ENCODE measurements at places on chromosomes 16 and 17.

- H3K36me3 ChIP-seq: no peaks in the 10 kb centered on the region
- peak; percentile 48 for DNase-seq
- peaks cover 10% of the 10 kb centered on the region for H3K27me3 ChIP-seq
- no peak overlapping the region for H3K4me3 ChIP-seq
- H3K4me1 ChIP-seq: peaks cover 11% of the 10 kb centered on the region
These were observed 18.0 kb upstream of the ASGR2 start for GRCh38 chr17:7132511-7133094.

- DNase-seq: no peak
- peaks cover 26% of the 10 kb centered on the region for H3K27me3 ChIP-seq
- no peaks in the 10 kb centered on the region for H3K36me3 ChIP-seq
- no peak overlapping the region for H3K4me3 ChIP-seq
These were observed 81.9 kb downstream of the USP22 start for GRCh38 chr17:20960871-20961270.

DNA sequence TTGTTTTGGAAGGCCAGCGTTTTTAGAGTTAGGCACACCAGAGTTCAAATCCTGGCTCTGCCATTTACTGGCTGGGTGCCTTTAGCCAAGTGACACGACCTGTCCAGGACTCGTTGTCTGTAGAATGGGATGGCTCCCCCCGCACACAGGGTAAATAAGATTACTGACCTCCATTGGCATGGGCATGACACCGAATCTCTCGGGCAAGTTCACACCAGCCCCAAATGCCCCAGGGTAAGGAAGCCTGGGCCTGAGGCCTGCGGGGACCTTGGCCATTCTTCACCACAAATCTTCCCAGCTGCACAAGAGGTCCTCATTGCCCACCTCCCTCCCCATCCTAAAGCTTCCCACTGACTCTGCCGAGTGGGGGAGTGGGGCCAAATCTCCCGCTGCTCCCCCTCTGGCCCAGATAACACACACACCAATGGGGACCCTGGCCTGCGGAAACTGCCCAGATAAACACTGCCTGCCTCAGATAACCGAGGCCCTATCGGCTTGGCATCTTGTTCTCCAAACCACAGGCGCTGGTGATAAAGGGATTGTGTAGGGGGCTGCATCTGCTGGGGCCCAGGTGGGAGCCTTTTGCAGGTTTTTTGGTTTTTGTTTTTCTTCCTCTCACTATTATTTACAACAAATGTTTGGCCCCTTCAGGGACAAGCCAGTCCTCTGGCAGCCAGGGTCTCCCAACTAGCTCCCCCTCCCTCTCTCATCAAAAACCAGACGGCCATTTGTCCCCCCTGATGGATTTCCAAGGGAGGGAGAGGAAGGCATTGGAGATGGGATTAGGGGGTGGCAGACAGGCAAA is 75.0 kb upstream of the LHX1 start:
- H3K27me3 ChIP-seq: peaks cover 10% of the 10 kb centered on the region
- H3K4me1 ChIP-seq: no peaks in the 10 kb centered on the region
- no peak overlapping the region for H3K4me3 ChIP-seq
- no peaks in the 10 kb centered on the region for H3K36me3 ChIP-seq
- DNase-seq: no peak

DNA sequence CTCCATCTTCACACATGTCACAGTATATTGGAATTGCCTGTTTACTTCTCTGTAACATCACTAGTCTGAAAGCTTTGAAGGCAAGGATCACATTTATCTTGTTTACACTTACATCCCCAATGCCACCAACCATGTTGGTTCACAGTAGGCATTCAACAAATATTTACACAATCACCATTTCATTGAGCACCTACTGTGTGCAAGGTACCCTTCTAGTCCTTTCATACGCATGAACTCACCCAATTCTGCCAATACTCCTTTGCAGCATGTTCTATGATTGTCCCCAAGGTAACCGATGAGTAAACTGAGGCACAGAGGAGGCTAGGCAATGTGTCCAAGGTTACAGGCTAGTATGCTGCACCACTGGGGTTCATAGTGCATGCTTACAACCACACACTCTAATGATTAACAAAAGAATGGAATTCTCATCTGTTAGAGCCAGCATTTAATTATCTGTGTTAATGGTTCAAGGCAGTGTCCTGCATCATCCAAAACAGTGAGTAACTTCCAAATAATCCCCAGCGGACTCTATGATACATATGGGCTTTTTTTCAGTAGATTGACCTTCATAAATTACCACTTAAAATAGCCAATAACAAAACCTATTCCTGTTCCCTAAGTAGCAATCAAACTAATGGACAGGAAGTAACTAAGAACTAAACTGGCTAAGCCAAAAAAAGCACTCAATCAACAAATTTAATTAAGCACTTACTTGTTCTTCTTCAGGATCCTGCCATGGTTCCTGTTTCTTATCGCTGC is 364.5 kb upstream of the XYLT1 start:
- H3K4me1 ChIP-seq: no peaks in the 10 kb centered on the region
- H3K27ac ChIP-seq: no peak overlapping the region
- no peak overlapping the region for H3K4me3 ChIP-seq

DNA sequence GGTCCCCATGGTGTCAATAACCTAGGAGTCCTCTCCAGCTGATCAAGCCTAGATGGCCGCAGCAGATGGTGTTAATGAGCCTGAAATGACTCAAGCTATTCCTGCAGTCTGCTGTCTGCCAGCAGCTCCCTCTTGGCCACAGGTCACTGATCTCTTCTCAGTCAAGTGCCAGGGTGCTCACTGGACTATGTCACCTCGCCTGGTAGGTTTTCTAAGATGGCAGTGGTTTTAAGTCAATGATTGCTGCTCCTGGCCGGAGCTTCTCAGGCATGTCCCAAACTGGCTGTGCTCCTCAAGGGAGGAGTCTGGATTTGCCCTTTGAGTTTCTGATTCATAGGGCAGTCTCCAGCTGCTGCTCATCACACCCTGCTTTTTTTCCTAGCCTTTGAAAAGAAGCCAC is 58.6 kb upstream of the SHISA6 start:
- H3K27me3 ChIP-seq: no peaks in the 10 kb centered on the region
- H3K4me1 ChIP-seq: no peaks in the 10 kb centered on the region
- H3K4me3 ChIP-seq: no peak overlapping the region
- no peaks in the 10 kb centered on the region for H3K36me3 ChIP-seq
- no peak overlapping the region for H3K27ac ChIP-seq

GRCh38 chr17:3907483-3908216 is 8.6 kb downstream of the P2RX1 start:
- DNase-seq: no peak
- no peaks in the 10 kb centered on the region for H3K36me3 ChIP-seq
- peaks cover 21% of the 10 kb centered on the region for H3K4me1 ChIP-seq
- H3K27me3 ChIP-seq: no peaks in the 10 kb centered on the region
- no peak overlapping the region for H3K27ac ChIP-seq

DNA sequence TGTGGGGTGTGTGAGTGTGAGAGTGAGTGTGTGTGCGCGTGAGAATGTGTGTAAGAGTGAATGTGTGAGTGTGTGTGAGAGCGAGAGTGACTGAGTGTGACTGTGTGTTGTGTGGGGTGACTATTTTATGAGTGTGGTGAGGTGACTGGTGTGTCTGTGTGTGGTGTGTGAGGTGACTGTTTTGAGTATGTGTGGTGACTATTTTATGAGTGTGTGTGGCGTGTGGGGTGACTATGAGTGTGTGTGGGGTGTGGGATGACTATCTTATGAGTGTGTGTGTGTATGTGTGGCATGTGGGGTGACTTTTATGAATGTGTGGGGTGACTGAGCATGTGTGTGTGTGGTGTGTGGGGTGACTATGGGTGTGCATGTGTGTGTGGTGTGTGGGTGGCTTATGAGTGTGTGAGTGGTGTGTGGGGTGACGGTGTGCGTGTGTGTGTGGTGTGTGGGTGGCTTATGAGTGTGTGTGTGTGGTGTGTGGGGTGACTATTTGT is 152.9 kb upstream of the PLCG2 start:
- H3K4me3 ChIP-seq: no peak overlapping the region
- H3K27ac ChIP-seq: no peak overlapping the region
- no peak for DNase-seq
- H3K4me1 ChIP-seq: peaks cover 37% of the 10 kb centered on the region
- H3K27me3 ChIP-seq: no peaks in the 10 kb centered on the region
- H3K36me3 ChIP-seq: peaks cover 8% of the 10 kb centered on the region

DNA sequence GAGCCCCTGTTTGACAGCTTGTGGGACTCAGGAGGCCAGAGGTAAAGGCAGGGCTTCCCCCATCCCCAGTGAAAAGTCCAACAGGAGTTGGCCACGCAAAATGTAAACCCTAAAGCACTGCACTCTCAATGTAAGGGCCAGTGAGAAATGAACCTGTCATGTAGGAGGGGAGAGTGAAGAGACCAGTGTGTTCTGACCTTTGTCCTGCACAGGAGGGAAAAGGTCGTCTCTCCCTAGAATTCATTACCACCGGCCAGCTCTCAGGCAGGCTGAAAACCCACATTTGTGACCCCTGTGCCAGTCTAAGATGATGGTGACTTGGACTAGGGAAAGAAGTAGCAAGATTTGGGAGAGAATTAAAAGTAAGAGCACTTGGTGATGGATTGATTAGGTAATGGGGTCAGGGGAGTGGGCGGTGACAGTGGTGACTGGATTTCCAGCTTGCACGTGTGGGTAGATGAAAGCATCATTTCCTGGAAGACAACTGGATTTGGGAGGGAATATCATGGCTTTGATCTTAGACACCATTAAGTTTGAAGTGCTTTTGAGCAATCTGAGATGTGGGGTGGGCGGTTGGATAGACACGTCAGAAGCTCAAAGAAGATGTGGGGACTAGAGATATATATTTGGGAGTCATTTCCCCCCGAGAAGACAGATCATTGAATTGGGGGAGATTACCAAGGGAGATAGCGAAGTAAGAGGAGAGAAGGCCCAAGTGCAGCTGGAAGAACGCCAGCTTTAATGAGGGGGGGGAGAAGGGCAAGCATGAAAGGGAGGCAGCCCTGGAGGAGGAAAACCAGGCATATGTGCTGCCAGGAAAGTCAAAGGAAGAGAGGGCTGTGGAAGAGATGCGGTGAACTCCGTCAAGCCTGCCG is 119.5 kb downstream of the NTN1 start:
- H3K27me3 ChIP-seq: no peaks in the 10 kb centered on the region
- no peak overlapping the region for H3K4me3 ChIP-seq
- no peak for DNase-seq
- no peaks in the 10 kb centered on the region for H3K4me1 ChIP-seq
- H3K36me3 ChIP-seq: no peaks in the 10 kb centered on the region
- H3K27ac ChIP-seq: no peak overlapping the region

GRCh38 chr16:57788252-57788841 is 13.9 kb downstream of the KIFC3 start:
- DNase-seq: no peak
- H3K4me3 ChIP-seq: no peak overlapping the region
- no peak overlapping the region for H3K27ac ChIP-seq

- peaks cover 18% of the 10 kb centered on the region for H3K27me3 ChIP-seq
- no peak overlapping the region for H3K4me3 ChIP-seq
- peaks cover 4% of the 10 kb centered on the region for H3K4me1 ChIP-seq
- H3K27ac ChIP-seq: no peak overlapping the region
These were observed 4.7 kb upstream of the PLCG2 start for GRCh38 chr16:81774348-81774747.

- no peaks in the 10 kb centered on the region for H3K27me3 ChIP-seq
- peak overlapping the region; percentile 83 for H3K27ac ChIP-seq
- H3K36me3 ChIP-seq: peaks cover 33% of the 10 kb centered on the region
- H3K4me3 ChIP-seq: peak overlapping the region; percentile 85
These were observed 715 bp downstream of the TLCD3A start for GRCh38 chr17:732902-733720.

DNA sequence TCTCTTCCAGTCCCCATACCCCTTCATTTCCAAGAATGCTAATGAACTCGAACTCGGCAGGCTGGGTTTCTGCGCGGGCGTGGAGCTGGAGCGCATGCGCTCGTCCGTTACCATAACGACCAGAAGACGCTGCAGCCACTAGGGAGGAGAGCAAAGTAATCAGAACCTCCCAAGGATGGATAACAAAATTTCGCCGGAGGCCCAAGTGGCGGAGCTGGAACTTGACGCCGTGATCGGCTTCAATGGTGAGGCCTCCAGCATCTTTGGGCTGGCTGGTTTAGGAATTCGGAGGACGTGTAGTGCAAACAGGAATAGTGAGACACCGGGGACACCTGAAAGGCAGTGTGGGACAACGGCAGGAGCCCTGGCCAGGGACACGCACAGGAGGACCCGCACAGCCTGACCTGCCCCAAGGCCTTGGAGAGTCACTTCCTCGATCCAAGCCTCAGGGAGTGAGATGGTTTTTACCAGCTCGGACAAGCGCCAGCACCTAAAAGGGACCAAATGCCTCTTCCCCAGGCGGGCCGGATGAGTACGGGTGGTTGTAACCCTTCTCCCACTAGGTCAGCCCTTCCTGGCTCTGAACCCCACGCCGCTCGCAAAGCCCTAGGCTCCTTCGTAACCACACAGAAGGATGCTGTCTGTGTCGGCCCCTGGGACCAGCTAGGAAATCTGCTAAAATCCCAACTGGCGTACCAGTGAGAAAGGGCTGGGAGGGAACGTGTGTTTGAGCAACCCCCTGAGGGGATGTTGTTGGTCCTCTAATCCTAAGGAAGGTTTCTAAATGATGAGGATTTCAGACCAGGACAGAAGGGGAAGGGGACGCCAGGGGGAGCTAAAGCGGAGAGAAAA is at the start of gene CFAP52:
TSS of gene CFAP52 (plus strand) at position 122 of the 852 bp plus-strand sequence. CDS start at position 176, 54 bp downstream.
- H3K27me3 ChIP-seq: no peaks in the 10 kb centered on the region
- H3K27ac ChIP-seq: peak within 1 kb of the TSS; percentile 89
- peaks cover 25% of the 10 kb centered on the region for H3K4me1 ChIP-seq
- DNase-seq: peak; percentile 79
- H3K4me3 ChIP-seq: peak within 1 kb of the TSS; percentile 96
- no peaks in the 10 kb centered on the region for H3K36me3 ChIP-seq

DNA sequence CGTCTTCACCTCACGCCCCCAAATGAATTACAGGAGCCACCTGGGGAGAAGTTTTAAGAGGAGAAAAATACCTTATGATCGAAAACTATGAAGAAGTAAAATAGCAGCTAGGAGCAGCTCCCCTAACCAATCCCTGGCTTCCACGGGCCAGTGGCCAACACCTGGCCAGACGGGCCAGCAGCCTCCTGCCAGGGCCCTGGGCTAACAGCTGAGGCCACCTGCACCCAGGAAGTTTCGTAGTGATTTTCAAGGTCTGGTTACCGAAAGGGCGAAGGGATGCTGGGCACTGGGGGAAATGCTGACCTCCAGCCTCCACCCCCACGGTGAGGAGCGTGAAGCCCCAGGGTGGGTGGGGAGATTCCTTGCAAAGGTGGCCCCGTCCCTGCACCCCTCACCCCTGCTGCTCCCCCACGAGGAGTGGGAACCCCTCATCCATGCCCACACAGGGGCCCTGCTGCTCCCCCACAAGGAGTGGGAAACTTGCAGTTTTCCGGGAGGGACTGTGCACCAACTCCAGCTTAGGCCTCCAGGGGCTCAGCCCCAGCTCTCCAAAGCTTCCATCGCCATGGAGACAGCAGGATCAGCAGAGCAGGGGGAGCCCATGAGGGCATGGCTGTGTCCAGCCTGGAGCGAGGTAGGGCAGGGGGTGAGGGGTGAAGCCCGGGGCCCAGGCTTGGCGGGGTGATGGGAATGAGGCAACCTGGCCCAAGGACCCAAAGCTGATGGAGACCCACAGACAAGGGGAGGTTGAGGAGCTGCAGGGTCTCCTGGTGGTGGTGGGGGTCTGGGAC is 31.9 kb upstream of the ACSF3 start:
- H3K4me1 ChIP-seq: no peaks in the 10 kb centered on the region

GRCh38 chr17:82219753-82220709 is 7.4 kb upstream of the CCDC57 start:
- H3K4me1 ChIP-seq: peaks cover 24% of the 10 kb centered on the region
- H3K27me3 ChIP-seq: peaks cover 2% of the 10 kb centered on the region
- no peak overlapping the region for H3K4me3 ChIP-seq
- H3K36me3 ChIP-seq: no peaks in the 10 kb centered on the region
- no peak for DNase-seq

All from activated CD8-positive, alpha-beta T cell treated with anti-CD3 and anti-CD28 coated beads, Interleukin-2, amount 10 ng/mL, durations not matched to agents 7 days and 5 days (primary cell).